ENCODE measurements at places on chromosomes 4 and X. TPM values are rescaled to one million over a fixed set of nuclear protein-coding genes. Genes with fewer than 3 reads are reported as not detected.
A peak's percentile ranks its signal among the peaks of the same experiment; 100 is the strongest.

DNA sequence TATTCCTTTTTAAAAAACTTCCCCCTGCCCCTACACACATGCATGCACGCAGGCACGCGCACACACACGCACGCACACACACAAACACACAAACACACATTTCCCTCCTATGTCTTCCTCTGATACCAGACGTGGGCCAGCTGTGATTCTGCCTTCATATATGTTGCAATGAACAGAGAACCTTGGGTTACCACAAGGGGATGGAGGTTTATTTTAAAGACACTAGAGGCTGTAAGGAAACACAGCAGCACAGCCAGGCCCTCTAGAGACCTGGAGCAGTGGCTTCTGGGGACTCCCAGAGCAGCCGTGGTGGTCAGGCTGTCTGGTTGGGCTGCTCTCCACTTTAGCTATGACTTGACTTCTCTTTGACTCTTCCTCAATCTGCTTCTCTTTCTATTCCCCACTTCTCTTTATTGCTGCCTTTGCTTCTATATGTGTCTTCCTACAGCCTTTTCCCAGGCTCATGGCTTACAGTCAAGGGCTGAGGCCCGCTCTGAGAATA, 3.2 kb upstream of the TLR10 start:
- DNase-seq, result no peak

The ATXN3L gene
- not detected for total RNA-seq

DNA sequence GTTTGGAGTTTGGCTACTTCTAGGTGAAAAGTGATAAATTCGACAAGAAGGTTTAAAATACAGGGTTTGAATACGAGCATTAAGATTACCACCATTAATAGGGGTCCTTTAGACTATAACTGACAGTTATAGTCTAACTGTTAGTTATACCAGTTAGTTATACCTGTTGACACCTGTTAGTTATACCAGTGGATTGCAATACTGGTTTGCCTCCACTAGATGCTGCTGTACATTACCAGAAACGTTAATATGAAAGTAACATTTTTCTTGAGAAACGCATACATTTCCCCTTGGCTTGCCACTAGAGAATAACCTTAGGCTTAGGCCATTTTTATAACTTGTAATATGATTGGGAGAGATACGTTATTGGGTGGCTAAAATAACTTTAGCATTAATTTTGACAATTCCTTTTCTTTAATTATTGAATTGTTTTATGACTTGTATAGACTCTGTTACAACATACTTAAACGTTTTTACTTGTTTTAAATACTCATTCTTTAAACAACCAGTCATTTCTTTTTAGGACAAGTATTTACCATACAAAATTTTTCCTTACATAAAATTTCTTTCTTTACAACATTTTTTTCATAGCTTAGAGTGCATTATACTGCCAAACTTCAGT, 911.2 kb downstream of the FSTL5 start:
- peak; percentile 32 for DNase-seq

GRCh38 chr4:85498068-85498733, 23.3 kb downstream of the ARHGAP24 start:
- DNase-seq, result peak; percentile 90

The EVC gene
- 14.5 TPM for total RNA-seq

DNA sequence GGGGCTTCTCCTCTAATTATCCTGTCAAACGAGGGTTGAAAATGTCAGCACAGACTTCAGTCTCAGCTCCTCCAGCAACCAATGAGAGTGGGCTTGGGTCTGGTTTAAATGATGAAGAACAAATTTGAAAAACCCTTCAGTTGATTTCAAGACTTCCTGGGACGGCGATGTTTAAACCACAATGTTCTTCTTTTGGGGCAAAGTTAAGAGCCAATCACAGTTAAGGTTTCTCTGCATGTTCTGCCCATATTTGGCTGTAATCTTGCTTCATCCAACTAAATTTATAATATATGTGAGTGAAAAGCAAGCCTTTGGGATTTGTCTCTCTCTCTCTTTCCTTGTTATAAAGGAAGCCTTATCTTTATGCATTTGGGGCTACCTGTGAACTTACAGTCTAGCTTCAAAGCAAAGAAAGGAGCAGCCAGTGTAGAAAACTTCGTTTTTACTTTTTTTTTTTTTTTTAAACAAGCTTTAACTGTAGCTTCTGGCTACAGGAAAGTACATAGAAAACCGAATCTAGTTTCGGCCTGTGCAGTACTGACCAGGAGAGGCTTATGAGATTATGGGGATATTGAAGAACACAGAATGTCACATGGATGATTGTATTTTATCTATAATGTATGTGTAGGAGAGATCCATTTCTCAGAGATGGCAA, 46.8 kb upstream of the FAM9C start:
- DNase-seq, result no peak

The FGF13 gene
- 9.6 TPM for total RNA-seq

DNA sequence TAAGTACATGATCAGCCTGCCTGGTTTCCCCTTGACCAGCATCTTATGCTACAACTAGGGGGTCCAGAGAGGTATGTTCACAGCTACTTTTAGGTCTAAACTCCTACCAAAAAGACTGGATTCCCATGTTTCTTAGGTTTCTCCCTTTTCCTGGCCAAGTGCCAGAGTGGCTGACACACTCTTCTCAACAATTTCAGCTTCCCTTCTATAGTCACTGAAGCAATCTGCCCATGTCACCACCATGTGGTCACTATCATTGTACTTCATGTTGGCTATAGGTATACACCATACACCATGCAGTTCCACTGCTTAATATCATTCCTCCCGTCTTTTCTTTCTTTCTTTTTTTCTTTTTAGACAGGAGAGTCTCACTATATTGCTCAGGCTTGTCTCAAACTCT, 66.9 kb downstream of the KLHL13 start:
- DNase-seq, result no peak

The NAAA gene
- 15.2 TPM for total RNA-seq

DNA sequence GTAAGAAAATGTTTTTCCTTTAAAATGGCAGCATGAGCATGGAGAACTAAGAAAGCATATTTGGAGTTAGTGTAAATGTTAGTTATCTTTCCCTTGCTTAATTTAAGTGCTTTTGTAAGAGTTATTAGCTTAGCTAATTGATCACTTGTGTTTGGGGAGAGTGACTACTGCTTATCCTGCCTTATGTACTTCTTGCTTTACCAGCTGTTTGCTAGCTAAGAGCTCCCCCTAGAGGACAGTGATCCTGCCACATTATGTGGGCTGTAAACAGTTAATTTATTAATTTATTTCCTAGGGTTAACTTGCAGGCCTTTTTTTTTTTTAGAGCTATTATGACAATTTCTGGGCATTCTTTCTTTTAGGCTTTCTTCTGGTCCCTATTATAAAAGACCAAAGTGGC, 435.8 kb downstream of the MAGEB5 start:
- DNase-seq, result no peak

DNA sequence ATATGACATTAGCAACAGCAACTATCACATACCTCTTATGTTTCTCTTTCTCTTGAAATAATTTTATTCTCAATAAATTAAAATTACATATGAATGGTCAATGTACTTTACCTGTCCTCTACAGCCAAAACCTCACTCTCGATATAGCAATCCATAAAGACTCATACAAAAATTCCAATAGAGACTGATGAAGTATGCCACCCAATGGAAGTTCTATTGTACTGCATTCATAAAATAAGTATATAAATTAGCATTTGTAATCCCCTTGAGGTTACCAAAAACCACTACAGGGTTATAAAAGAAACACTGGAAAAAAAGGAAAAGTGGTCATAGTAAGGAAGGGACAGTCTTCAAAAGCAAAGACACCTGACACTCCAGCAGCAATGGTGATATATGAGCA, 32.8 kb downstream of the CLDN2 start:
- DNase-seq, result peak; percentile 22

GRCh38 chr4:8199594-8200301, 658 bp downstream of the SH3TC1 start:
- no peak for DNase-seq

- DNase-seq, result no peak
Measured at GRCh38 chrX:4320436-4320947, 607.0 kb upstream of the PRKX start.

DNA sequence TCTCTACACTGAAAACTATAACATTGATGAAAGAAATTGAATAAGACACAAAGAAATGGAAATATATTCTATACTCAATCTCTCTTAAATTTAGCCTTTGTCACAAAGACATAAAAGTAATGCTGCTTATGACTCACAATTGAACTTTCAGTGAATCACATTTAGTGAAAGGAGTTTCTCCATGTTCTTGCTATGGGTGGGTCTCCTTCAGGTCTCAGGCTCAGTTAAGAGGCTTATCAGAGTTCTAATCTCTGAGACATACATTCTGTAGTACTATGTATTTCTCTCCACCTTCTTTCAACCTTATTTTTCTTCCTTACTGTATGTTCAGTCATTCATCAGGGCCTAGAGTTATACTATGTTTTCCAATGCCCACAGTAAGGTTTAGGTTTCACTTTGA, 220.9 kb downstream of the DTHD1 start:
- DNase-seq, result no peak

GRCh38 chr4:76738086-76738931, 159.6 kb downstream of the SOWAHB start:
- peak; percentile 84 for DNase-seq

DNA sequence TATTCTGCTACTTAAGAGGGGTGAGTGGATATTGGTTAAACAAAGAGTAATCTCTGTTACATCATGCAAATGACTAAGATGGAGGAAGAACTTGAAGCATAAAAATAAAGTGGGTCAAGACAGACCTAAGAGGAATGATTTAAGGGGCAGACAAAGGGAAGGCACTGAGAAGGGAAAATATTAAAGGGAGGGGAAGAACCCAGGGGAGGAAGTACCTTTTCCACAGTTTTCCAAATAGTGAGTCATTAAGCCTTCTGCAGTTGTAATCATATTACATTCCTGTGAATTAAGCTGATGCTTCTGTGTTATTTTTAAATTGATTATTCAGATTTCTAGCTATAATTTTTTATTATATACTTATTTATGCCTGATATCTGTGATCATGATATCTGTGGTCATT, 253.3 kb downstream of the CENPC start:
- peak; percentile 1 for DNase-seq

DNA sequence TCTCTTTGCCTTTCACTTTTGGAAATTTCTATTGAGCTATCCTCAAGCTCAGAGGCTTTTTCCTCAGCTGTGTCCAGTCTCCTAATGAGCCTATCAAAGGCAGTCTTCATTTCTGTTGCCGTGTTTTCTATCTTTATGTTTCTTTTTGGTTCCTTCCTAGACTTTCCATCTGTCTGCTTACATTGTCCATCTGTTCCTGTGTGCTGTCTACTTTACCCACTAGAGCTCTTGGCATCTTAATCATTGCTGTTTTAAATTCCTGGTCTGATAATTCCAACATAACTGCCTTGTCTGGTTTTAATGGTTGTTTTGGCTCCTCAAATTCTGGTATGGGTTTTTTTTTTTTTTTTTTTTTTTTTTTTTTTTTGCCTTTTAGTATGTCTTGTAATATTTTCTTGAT, 9.3 kb upstream of the PDE6B start:
- DNase-seq, result no peak

GRCh38 chrX:115642895-115643530, 82.0 kb downstream of the PLS3 start:
- peak; percentile 56 for DNase-seq

- DNase-seq, result no peak
Measured at GRCh38 chrX:115311601-115312001, 22.1 kb downstream of the LUZP4 start.

GRCh38 chr4:177033632-177034031, 240.9 kb upstream of the VEGFC start:
- no peak for DNase-seq

DNA sequence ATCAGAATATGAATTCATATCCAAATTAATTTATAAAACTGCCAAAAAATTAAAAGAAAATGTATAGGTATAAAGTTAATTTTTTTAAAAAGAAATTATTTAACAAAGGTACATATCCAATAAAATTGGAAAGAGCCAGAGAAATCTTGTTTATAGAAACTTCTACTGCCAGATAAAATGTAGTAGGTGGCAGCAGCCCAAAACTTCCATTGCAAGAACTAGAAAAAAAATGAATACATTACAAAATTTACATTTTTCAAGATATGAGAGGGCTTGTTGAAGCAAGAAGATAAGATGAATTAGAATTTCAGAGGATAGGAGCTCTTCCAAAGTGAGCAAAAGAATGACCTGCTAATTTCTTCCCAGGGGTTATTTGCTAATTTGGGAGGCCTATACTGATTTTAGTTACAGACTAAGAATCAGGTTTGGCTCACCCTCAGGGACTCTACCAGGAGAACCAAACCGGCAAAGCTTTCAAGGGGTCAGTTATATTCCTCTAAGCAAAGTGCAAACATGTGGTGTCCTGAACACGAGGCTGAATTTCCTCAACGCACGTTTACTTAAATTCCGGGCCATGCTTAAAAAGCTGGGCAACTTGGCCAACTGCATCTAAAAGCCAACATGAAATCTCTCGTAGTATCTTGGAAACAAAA, 17.5 kb downstream of the ANKRD50 start:
- no peak for DNase-seq

DNA sequence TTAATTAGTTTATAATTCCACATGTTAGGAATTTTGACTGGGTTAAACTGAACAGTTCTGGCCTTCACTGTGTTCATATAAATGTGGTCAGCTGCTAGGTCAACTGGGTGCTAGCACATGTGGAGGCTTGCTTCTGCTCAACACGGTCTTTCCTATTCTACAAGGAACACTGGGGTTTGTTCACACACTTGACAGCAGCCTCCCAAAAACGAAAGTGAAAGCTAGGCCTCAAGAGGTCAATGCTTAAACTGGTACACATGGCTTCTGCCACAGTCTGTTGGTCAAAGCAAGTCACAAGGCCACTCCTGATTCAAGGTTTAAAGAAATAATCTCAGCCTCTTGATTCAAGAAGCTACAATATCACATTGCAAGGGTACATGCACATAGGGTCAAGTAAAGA, 126.5 kb downstream of the QDPR start:
- DNase-seq, result peak; percentile 80

- DNase-seq, result peak; percentile 45
Measured at GRCh38 chr4:188434643-188435042, 295.4 kb downstream of the TRIML1 start.

The ZFP92 gene
- total RNA-seq, result not detected

GRCh38 chrX:37659047-37659446, 26.5 kb upstream of the XK start:
- no peak for DNase-seq

DNA sequence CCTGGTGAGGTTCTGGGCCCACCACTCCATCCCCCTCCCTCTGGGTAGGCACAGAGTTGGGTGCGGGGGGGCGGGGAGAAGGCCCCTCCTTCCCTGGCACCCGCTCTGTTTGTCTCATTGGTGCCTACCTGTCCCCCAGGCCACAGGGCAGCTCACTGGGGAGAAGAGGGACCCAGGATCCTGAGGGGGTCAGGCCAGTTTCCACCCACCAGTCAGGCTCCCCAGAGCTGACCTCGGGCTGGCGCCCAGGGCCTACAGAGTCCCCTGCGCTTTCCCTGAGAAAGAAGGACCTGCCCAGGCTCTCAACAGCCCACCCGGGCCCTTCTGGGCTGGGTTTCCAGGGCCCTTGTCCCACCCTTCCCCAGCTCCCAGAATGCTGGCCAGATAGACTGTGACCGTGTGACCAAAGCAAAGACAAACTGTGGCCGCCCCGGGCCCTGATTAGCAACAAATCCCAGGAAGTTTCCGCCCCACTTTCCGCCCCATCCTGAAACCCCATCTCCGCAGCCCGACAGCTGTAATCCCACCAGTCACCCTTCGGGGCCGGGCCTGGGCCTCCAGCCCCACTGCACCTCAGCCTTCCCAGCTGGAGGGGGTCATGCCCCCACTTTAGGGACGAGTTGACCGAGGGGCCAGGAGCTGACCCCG, 33.8 kb upstream of the FGFR3 start:
- no peak for DNase-seq

- peak; percentile 29 for DNase-seq
Measured at GRCh38 chrX:110992611-110993010, 103.4 kb upstream of the PAK3 start.

- DNase-seq, result no peak
Measured at GRCh38 chr4:648579-649292, 23.4 kb downstream of the PDE6B start.

All from M059J (cell line).